A673 (cell line): ENCODE measurements at places on chromosomes 3 and 15.

DNA sequence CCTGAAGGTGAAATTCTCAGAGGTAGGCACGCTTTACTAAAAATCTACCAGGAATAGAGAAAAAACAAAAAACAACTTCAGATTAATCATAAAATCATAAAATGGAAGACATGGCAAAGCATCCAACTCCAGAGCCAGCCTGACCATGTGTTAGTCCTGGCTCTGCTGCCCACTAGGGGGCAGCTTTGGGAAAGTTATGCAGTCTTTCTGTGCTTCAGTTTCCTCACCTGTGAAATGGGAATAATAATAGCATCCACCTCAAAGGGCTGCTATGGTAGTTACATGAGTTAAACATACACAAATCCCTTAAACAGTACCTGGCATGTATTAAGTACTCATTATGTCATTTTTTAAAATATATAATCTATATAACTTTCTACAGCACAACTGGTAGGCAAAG, 52.3 kb downstream of the WNT5A start:
- peak; percentile 42 for DNase-seq

GRCh38 chr3:5480190-5480589, 292.7 kb downstream of the EDEM1 start:
- DNase-seq, result no peak

GRCh38 chr3:156948402-156949210, 122.5 kb downstream of the LEKR1 start:
- peak; percentile 69 for DNase-seq

DNA sequence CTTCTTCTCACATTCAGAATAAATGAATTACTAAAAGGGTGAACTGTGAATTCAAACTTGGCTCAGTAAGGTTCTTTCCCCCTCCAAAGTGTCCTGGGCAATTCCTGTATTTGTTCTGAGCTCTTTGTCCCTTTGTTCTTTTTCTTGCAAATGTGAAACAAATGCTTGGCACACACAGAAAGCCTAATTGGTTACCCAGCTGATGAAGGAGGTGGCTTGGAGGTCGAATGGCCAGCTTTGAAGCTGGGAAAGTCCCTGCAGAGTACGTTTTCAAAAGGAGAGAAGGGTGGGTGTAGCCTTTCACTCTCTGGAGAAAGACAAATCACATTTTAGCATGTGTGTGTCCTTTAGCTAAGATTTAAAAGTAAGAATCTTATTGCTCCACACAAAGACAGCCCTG, 154.4 kb downstream of the PEX5L start:
- DNase-seq, result no peak

DNA sequence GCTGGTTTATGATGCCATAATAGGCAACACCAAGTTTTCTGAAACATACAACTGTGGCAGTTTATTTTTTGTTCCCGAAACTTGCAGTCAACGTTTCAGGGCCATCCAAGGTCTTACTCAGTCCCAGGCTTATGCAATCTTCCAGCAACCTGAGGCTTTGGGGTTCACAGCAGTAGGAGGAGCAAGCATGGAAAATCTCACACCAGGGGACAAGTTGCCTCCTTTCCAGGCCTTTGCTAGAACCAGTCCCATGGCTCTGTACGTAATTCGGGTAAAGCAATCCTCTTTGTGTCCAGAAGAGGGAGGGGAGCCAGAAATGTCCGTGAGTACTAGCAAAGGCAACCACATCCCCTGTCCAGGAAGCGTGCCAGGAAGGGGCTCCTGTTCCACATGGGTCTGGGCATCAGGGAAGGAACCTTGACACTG, 4.7 kb upstream of the FAM240A start:
- peak; percentile 25 for DNase-seq

- no peak for DNase-seq
Observed at GRCh38 chr3:51381333-51381705, 3.8 kb upstream of the MANF start.

DNA sequence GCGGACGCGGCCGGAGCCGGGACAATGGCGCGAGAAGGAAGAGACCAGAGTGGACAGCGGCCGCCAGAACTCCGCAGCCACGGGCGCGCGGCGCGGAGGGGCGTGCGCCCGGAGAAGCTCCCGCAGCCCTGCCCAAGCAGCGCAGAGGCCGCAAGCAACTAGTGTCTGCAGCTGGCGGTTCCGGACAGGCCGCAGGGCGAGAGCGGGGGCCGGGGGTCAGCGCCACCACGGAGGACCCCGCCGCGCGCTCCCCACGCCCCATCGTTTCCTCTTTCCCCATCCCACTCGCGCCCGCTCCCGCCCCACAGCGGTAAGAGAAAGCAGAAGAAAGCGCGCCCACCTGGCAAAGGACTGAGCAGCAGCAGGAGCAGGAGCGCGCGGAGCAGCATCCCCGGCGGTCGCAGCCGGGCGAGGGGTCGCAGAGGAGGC, 440 bp downstream of the PRTG start:
- DNase-seq, result no peak

GRCh38 chr3:62982795-62983455, 107.7 kb upstream of the CADPS start:
- no peak for DNase-seq

- DNase-seq, result no peak
Observed at GRCh38 chr15:40543082-40543481, 21.8 kb downstream of the CCDC32 start.

- peak; percentile 66 for DNase-seq
Observed at GRCh38 chr3:39752751-39753150, 56.7 kb upstream of the MYRIP start.

DNA sequence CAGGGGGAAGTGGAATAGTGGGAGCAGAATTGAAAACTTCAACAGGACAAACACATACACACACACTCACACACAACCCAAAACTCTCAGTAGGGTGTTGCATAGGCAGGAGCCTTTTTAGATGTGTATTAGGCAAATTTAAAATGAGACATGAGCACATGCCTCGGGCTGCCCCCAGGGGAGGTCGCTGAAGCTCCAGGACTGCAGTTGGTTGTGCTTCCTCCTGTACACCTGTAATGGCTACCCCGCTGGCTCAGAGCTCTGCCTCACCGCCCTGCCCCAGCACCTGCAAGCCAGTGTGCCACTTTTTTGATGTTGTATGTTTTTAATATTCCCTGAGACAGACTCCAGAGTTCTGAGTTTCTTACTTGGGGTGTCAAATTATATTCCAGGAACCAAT, 303.4 kb upstream of the NR2E3 start:
- DNase-seq, result no peak

DNA sequence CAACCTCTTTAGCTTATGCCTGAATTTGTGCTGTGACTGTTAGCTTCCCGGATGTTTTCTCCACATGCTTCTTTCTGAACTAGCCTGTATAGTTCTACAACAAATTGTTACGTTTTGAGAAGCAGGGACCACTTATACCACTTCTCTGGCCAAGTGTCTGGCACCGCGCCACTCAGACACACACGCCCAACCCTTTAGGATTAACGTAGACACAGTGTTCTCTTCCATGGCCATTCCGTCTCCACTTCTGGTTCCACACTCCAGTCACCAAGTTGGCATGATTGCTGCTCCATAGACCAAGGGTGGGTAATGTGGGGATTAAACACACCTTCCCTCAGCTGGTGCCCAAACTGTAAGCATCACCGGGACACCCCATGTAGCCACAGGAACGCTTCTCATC, 755 bp upstream of the TMEM108 start:
- DNase-seq, result no peak

GRCh38 chr3:49602877-49603411, 48.7 kb downstream of the BSN start:
- no peak for DNase-seq

- no peak for DNase-seq
Observed at GRCh38 chr3:172225215-172225707, 185.9 kb downstream of the FNDC3B start.

DNA sequence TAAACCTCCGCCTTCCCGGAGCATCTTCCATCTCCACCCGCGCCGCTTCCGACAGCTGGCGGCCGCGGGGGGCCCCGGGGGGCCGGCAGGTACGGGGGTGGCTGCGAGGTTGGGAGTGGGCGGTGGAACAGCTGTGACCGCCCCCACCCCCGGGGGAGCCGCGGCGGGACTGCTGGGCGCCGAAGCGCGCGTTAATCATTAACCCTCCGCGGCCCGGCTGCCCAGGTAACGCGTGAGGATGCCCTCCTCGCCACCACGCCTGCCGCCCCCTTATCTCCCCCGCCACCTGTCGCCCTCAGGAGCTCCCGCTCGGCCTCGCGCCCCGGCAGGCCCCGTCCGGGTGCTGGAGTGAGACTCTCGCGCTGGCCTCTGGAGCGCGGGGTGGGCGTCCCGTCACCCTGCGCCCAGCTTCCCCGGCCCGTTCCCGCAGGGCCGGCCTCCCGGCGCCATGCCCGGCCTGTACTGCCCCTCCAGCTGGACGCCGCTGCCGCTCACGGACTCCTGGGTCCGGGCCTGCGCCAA, 757 bp downstream of the VWA5B2 start:
- no peak for DNase-seq

GRCh38 chr3:153980252-153980590, 141.0 kb upstream of the ARHGEF26 start:
- no peak for DNase-seq

- no peak for DNase-seq
Observed at GRCh38 chr3:126850370-126851085, 132.4 kb upstream of the PLXNA1 start.

DNA sequence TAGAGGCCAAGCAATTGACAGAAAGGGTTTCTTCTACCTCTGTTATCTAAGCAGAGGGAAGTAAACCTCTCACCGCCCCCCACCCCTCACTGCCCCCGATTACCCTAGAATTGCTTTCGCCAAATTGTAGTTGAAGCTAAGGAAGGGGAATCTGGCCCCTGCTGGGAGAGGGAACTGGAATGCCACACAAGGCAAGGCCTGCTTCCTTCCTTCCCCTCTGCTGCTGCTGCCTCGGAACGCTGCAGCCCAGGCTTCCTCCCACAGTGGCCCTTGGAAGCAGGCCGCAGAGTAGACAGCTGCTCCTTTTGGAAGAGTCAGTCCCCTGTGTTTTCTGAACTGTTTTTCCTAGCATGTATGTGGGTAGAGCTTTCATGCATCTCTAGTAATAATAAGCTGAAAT, 21.6 kb downstream of the RLBP1 start:
- no peak for DNase-seq

DNA sequence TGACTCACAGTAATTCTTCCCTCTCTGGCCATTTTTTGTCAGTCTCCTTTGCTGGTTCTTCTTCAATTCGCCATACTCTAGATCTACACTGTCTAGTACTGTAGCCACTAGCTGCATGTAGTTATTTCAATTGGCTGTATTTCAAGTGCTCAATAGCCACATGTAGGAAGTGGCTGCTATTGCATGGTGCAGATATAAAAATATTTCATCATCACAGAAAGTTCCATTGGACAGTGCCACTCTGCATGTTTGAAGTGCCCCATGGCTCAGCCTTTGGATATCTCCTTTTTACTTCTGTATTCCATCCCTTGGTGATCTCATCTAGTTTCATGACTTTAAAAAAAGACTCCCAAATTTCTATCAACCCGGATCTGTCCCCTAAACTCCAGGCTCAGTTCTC, 22.1 kb downstream of the PPP2R3A start:
- no peak for DNase-seq

GRCh38 chr15:70584838-70585706, 178.3 kb downstream of the UACA start:
- DNase-seq, result no peak

GRCh38 chr3:98612996-98613517, 19.6 kb upstream of the CPOX start:
- no peak for DNase-seq

DNA sequence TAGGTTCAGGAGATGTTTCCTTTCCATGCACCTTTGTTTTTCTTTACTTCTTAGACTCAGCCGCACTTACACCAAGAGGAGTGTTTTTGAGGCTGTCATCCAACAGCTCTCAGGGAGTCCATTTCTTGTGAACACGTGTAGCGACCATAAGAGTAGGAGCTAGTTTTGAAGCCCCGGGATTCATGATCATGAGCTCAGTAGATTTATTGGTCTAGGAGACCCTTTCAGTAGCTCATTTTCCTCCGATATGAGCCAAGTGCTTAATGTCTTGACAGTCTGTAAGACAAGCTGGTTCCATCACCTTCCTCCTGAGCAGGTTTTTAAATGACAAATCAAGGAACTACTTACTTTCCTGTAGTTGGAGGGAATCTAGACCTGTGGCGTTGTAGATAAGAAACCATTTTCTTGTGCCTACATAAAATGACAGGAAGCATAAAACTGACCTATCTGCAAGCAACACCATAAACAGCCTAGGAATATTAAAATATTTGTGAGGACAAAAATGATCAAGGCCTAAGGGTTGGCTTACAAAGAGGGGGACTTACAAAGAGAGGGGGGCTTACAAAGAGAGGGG, 172.6 kb upstream of the BHLHE40 start:
- no peak for DNase-seq

DNA sequence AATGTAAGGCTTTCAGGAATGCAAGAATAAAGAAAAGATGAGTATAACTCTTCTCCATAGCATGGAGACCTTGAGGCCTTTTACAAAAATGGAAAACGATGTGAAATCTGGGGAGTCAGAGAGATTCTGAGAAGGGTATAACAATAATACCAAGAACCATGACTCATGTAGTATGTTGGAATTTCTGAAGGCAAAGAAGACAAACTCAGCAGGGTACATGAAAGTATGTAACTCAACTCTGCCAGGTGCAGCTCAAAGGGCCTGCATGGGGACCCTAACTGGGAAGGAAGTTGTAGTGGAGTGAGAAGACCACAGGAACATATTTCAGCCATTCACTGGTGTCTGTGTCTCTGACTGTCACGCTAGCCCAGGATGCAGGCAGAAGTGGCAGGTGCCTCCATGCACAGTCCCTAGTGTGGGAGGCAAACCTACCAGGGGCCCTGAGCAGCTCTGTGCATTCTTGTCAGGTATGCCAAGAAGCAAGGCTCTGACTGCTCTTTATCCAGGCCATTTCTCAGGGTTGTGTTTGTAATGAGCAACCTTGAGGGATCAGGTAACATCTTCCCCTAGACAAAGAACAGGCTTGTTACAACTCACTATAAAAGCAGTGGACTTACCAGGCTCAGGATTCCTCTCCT, 57.2 kb downstream of the GPR156 start:
- no peak for DNase-seq

- DNase-seq, result no peak
Observed at GRCh38 chr3:188338086-188338485, 184.1 kb downstream of the LPP start.
